ENCODE measurements at places on chromosomes 4 and X. TPM values are rescaled to one million over a fixed set of nuclear protein-coding genes. Genes with fewer than 3 reads are reported as not detected.

Gene HSFX4
- total RNA-seq = not detected

Gene GIMD1
- not detected for total RNA-seq

Gene PRRG3
- under 0.01 TPM for total RNA-seq

Gene SUPT20HL2
- total RNA-seq = not detected

Gene CT45A5
- total RNA-seq = not detected

Gene AVPR2
- not detected for total RNA-seq

Gene PDZD4
- total RNA-seq = 0.97 TPM

Measured in articular chondrocyte of knee joint (primary cell).